Endothelial cell (in vitro differentiated cells): ENCODE measurements at places on chromosomes 12 and 14.
A peak's percentile ranks its signal among the peaks of the same experiment; 100 is the strongest.

GRCh38 chr14:52080808-52081755 is 12.2 kb upstream of the NID2 start:
- no peak for DNase-seq

DNA sequence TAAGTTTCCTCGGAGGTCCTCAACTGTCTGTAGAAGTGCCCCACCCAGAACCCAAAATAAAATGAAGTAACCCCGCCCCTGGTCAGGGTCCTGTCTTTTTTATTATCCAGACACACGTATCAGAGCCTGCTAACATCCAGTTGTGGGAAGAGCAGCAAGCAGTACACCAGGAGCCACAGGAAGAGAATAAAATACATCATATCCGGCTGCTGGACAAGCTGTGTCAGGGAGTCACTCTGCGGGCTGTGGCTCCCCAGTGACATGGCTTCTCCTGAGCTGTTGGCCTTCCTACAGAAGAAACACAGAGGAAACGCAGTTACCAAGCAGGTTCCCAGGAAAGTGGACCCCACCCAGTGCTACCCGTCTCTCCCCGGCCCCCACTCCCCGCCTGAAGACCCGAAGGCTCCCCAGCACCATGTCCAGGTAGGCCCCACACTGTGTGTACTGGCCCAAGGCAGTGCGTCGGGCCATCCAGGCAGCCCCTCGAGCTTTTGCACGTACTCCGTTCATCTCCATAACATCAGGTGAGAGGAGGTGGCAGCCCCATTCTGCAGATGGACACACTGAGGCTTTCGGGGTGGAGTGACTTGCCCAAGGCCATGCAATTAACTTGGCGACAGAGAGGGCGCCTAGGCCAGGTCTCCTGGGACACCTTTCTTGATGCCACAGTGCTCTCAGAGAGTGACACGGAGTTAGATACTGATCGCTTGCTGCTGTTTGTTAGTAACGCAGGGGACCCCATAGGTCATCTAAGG is 34.3 kb upstream of the DICER1 start:
- no peak for DNase-seq

DNA sequence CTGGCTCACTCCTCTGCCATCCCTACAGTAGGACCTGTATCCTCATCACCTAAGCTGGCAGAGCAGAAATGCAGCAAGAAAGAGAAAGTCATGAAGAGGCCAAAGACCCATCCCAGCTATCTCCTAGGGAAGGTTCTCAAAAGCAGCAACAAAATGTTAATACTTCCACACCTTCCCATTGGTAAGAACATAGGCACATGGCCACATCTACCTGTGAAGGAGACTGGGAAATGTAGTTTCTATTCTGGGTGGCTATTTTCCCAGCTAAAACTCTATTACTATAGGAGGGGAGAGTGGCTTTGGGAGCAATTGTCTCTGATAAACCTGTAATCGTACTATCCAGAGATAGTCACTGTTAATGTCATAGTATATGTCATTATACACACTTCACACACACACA is 13.7 kb upstream of the EIF2B2 start:
- DNase-seq = no peak

DNA sequence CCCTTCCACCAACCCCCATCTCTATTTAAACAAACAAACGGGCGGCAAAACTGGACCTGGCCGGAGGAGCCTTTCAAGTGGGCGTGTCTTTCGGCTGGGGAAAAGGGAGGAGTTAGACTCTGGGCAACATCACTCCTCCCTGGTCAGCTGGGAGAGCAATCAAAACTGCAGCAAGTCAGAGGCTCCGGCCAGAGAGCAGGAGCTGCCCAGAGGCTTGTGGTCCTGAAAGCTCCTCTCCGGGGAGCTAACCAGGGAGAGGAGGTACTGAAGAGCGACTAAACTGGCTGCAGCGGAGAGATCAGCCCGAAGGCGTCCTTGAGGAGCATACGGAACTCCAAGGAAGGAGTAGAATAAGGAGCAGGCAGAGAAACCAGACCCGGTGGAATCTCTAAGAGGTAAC is at the start of gene NEUROD4:
TSS of gene NEUROD4 (plus strand) at position 191 of the 400 bp plus-strand sequence. CDS start 6,466 bp downstream, outside the sequence.
- peak; percentile 85 for DNase-seq

GRCh38 chr14:80958226-80958625 is 2.8 kb downstream of the TSHR start:
- no peak for DNase-seq

- DNase-seq = peak; percentile 66
Measured at GRCh38 chr12:6376079-6376869, 911 bp upstream of the SCNN1A start.

GRCh38 chr12:14193639-14194038 is 171.8 kb upstream of the ATF7IP start:
- peak; percentile 5 for DNase-seq

DNA sequence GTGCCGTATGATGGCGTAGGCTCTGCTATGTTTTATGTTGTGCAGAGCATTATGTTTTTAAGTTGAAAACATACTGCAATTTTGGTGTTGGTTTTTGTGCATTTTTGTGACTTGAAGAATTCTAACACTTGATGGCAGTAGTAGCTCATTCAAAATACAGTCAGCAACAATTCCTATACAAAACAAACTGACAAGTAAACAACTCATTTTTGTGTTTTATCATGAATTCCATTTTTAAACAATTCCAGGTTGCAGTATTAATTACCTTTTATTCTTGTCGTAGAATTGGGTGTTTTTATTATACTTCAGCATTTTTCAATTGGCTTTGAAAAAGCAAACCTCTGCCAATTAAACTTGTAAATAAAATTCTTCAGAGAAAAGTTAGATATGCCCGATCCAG is 4.1 kb upstream of the CCER1 start:
- no peak for DNase-seq

DNA sequence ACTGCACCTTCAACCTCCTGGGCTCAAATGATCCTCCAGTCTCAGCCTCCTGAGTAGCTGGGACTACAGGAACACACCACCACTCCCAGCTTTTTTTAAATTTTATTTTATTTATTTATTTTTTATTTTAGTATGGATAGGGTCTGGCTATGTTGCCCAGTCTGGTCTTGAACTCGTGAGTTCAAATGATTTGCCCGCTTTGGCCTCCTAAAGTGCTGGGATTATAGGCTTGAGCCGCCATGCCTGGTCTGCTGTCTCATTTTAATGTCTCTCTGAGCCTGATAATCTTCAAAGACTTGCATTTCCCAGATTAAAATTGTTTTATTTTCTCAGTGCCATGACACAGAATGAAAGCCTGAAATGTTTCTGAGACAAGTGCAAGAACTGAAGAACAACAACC is 1.2 kb upstream of the INHBC start:
- no peak for DNase-seq

DNA sequence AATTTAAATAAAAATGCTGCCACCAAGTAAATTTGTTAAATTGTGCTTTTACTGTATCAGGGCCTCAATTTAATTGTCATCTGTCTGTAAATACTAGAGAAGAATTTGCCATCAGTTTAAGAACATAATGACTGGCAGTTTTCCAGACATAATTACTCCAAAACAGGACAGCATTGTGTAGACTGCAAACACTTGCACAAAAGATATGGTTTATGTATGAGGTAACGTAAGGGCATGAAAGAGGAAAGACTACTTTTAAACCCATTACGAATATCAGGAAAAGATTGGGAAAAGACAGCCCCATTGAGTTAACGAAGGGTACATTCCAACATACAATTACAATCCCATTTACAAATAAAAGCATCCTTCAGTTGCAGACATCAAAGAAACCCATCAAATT is 59.8 kb upstream of the KRR1 start:
- no peak for DNase-seq

DNA sequence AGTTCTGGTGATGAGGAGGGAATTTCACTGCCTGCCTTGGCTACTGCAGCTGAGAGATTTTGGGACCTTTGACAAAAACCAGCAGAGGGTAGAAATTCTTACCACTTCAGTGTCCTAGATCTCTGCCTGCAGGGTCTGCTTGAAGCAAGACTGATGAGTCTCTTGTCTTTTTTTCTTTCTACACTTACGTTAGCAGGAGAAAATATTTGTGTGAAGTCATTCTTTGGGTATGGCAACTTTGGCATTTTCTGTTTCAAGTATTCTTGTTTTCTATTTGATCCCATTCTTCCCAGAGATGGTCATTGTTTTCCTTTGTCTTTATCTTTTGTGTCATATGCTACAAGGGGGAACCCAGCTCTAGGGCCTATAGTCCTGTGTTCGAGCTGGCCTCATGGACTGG is 65.6 kb upstream of the FERMT2 start:
- DNase-seq = no peak

DNA sequence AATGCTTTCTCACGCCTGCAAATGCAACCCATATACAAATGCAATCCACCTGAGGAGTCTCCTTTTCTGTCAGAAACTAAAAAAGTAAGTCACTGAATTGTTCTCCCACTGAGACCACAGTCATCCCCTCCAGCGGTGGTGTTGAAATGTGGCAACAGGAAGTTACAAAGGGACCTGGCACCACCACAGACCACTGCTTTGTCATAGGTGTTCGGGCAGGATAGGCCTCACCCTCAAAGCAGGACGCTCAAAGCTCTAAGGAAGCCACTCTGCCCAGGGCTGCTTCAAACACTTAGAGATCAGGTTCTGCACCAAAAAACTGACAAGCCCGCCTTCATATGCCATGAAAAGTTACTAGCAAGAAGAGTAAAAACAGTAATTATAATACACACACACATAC is 11.3 kb downstream of the PHLDA1 start:
- no peak for DNase-seq

- no peak for DNase-seq
Measured at GRCh38 chr12:132623072-132623869, 4.7 kb downstream of the P2RX2 start.

DNA sequence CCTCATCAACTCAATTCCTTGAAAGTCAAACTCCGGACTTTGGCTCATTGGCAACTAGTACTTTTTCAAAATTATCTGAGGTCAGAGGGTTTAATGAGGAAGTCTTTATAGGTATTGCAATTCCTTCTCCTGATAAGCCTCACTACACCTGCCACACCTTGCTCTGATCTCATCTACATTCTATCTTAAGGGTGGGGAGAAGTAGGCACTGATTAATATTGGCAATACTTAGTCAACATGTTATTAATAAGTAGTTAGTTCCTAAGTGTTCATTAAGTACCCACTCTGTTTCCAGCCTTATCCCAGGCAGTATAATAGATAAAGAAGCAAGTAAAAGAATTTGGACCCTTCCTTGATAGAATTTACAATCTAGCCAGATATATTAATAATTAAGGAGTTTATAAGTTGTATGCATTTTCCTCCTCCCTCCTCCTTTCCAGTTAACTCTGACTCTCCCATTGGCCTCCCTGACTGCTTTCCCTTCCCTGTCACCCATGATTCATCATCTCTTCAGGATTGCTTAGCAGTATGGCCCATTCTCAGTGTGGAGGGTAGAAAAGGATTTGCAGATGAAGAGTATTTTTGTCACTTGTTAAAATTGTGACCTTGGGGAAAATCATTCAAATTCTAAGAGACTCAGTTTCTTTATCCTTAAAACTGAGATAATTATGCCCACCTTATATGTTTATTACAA is 231.0 kb upstream of the ATP2B1 start:
- no peak for DNase-seq

- DNase-seq = no peak
Measured at GRCh38 chr12:53205747-53206419, 1.2 kb downstream of the ITGB7 start.
